Activated naive CD4-positive, alpha-beta T cell (primary cell): ENCODE measurements at places on chromosomes 2 and 18.

DNA sequence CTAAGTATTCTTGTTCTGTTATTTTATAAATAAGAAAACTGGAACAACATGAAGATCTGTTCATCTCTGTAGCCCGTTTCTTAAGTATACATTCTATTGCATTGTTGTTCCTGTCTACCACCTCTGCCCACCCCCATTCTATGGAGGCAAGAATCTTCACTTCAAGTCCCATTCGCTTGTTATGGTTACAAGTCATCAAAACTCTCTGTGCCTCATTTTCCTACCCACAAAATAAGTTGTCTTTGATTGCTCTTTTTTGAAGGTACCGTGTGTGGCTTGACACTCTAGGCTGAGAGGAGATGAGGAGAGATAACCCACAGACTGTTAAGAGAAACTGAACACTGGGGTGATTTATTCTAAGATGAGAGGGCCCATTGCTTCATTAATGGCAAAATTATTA, 2.9 kb upstream of the EVA1A start:
- no peak for DNase-seq

- DNase-seq = no peak
Measured at GRCh38 chr2:226183550-226183949, 616.1 kb downstream of the IRS1 start.

GRCh38 chr18:68520406-68521075, 194.4 kb downstream of the TMX3 start:
- DNase-seq = no peak

DNA sequence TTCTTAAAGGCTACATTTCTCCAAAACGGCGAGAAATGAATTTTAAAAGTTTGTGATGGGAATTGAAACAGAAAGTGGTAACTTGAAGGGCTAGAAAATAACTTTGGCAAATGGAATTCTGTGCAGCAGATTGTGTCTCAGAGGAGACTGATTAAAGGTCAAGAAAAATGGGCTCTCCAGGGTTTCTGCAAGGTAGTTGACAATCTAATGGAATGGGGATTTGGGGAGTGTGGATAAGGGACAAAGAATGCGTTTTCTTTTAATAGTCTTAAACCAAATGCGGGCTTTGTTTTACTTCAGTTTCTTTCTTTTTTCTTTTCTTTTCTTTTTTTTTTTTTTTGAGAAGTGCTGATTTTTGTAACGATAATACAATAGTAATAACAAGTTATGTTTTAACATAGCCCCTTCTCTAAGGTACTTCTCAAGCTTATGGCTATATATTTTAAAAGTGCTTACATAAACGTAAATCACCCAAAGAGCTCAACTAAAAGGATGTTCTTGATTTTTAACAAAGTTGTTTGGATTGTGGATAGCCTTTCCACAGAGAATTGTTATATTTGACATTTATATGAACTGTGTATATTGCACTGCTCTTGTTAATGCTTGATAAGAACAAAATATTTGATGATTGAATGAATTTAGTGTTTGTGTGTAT, 36.6 kb downstream of the CAMKMT start:
- DNase-seq = no peak

- DNase-seq = no peak
Measured at GRCh38 chr2:144510294-144510991, 9.5 kb downstream of the ZEB2 start.

GRCh38 chr2:127065299-127065939, 41.5 kb downstream of the BIN1 start:
- no peak for DNase-seq

GRCh38 chr18:3454365-3455089, 4.6 kb downstream of the TGIF1 start:
- no peak for DNase-seq

DNA sequence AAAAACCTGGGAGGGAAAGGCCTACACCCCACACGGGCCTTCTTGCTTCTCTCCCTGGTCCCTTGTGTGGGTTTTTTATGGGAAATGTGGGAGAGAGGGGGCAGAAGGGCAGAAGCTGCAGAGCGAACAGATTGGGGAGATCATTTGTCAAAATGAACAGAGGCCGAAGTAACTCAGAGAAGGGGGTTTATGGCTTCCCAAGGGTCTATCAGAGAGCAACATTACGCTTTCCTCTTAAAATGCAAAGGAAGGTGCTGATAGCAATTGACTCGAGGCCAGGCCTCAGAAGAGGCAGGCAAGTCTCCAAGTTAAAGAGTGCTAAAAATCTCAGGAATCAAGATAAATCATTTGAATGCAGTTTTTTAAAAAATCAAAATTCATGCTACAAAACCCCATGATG, 101.5 kb downstream of the SGPP2 start:
- DNase-seq = no peak

GRCh38 chr2:228048838-228049490, 132.5 kb downstream of the SPHKAP start:
- no peak for DNase-seq

GRCh38 chr2:216887138-216887537, 27.3 kb upstream of the TNP1 start:
- DNase-seq = no peak

DNA sequence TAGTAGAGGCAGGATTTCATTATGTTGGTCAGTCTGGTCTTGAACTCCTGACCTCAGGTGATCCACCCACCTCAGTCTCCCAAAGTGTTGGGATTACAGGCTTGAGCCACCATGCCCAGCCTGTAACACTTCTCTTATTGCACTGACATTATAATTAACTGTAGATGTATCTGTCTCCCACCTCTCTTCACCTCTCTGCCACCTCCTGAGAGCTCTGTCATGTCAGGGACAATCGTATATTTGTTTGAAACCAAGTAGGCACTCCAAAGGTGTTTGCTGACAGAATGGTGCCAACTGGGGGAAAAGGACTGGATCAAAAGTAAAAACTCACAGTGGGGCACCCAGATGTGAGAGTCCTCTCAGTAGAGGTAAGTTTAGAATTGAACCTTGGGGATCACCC, 17.3 kb upstream of the ME2 start:
- DNase-seq = no peak

GRCh38 chr2:164368896-164369295, 252.4 kb downstream of the GRB14 start:
- no peak for DNase-seq

DNA sequence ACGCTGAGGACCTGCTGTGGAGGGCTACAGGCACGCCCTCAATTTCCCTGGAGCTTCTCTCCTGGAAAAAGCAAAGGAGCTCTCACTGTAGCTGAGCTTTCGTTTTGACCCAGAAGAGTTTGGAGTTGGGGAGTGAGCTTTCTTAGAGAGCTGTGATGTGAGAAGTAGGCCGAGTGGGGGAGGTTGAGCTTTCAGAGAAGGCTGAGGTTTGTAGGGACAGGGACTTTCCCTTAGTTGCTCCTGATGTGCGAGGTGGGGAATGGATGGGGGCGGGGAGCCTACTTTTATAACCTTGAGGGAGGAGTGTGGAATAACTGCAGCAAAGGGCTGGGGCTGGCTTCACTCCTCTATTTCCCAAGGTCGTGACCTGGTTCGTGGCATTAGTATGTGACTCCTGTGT, 47.1 kb downstream of the ZNF532 start:
- DNase-seq = no peak

DNA sequence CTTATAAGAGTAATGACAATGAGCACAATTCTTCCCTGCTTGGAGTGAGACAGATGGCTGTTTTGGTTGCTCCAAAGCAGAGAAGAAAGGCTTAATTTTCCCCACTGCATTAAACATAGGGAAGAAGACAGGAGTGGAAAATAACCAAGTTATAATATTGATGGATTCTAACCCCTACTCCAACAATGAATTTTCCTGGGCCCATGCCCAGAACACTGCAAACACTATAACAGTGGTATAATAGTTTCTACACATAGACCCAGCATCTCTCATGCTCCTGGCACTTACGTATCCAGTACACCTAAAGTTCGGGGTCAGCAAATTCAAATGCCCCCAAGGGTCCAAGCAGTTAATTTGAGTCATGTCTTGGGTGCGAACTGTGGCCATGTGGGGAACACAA, 613.4 kb downstream of the PLCL1 start:
- DNase-seq = no peak

- no peak for DNase-seq
Measured at GRCh38 chr2:172834881-172835280, 99.2 kb downstream of the RAPGEF4 start.

DNA sequence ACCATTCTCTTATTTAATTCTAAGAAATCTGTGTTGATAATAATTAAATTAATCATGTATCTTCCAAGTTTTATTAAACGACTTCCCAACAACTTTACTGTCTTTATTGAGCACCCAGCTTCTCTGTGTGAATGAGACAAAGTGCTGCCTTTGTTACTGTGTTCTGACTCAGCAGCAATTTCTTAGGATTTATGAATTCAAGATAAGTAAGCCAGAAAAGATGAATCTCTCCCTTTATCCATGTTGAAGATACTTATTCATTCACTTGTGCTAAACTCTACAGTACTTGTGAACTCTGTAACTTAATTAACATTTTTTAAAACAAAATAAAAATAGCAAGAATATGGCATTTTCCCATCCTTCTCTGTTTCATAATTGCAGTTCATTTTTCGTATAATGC, 1403.3 kb upstream of the DDX18 start:
- no peak for DNase-seq

DNA sequence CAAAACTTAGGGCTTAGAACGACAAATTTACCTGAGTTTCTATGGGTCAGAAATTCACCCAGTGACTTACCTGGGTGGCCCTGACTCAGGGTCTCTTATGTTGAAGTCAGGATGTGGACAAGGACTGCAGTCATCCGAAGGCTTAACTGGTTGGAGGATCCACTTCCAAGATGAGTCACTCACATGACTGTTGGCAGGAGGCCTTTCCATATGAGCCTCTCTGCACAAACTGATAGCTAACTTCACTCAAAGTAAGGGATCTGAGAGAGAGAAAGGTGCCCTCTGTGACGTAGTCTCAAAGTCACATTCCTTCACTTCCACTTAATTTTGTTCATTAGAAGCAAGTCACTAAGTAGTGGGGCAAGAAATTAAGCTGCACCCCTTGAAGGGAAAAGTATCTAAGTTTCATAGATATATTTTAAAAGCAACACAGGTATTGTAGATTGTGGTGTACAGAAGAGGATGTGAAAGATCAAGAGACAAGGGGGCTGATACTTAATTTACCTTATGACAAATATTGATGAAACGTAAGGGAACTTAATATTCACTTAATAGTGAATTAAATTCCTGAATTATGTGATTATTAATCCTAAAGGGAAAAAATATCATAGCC, 48.4 kb downstream of the TANK start:
- DNase-seq = no peak

- no peak for DNase-seq
Measured at GRCh38 chr2:206193671-206194357, 34.1 kb downstream of the EEF1B2 start.
